ENCODE measurements at places on chromosomes 7 and 10.
A peak's percentile ranks its signal among the peaks of the same experiment; 100 is the strongest.

- DNase-seq: no peak
These were observed 72.8 kb downstream of the ALOX5 start for GRCh38 chr10:45446858-45447257.

DNA sequence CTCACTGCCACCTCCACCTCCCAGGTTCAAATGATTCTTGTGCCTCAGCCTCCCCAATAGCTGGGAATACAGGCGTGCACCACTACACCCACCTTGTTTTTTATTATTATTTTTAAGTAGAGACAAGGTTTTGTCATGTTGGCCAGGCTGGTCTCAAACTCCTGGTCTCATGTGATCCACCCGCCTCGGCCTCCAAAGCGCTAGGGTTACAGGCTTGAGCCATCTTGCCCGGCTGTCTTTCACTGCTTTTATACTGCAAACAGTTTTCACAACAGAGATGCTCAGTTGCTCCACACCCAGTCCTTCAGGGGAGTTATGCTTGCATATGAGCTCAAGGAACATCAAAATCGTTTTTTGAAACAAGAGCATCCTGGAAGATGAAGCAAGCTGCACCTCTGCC lies 1.3 kb upstream of the PRR15 start:
- no peak for DNase-seq

DNA sequence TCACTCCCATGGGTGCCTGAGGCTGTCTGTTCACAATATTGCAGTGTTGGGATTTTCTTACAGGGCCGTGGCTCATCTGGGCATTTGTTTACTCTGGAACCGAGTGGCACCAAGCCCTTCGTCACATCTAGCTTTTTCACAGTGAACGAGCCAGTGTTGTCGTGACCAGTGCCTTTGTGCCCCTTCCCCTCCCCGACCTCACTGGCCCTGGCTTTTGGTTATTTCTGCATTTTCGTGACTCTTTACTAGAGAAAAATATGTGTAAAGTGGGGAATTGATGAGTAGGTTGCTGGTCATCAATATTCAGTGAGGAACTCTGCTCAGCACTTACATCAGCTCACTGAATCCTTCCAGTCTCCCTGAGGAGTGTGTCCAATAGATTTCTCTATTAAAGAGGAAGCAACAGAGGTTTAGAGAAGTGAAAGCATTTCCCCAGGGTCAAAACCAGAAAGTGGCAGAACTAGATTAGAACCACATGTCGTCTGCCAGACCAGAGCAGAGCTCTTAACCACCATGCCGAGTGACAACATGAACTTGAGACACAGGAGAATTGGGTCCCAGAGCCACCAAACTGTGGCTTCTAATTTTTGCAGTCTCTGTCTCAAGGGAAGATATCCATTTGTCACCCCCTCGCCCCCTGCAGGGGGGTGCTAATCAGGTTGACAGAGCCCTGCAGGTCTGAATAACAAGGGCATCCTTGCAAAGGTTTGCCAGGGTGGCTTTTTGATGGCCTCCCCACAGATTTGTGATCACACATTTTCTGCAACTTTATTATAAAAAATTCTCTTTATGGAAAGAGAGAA lies 125.3 kb downstream of the CHN2 start:
- DNase-seq: no peak

DNA sequence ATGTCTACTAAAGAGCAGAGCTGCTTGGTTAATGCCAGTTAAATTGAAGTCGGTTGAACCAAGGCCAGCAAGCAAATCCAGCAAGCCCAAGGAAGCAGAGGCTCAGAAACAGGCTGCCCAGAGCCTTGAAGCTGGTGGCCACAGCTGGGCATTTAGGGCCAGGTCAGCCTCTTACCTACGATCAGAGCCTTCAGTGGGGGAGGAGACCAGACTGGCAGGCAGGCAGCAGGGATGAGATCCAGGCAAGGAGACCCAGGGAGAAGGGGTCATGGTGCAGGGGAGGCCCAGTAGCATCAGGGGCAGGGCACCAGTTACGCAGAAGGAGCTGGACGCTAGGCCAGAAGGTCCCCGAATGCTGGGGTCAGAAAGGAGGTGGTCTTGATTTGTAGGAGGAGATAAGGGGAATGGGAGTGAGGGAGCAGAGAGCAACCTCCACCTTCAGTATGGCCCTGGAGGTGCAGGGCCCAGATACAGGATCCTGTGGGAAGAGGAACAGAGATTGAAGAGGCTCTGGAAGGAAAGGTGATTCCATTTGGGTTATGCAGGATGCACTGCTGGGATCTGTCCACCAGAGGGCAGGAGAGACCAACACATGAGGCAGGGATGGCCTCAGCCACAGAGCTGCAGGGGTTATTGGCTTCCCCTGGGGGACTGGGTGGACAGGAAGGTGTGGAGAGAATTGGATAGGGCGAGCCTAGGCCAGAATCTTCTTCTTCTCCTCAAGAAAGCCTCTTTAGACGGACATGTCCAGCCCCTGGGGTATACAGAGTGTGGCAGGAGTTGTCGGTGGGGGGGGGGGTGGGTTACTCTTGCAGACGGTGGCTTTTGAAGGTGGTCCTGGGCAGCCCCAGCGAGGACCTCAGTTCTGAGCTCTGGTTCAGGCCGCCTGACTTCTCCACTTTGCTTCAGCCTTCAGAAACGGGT lies 132.6 kb upstream of the PODXL start:
- DNase-seq: peak; percentile 36

DNA sequence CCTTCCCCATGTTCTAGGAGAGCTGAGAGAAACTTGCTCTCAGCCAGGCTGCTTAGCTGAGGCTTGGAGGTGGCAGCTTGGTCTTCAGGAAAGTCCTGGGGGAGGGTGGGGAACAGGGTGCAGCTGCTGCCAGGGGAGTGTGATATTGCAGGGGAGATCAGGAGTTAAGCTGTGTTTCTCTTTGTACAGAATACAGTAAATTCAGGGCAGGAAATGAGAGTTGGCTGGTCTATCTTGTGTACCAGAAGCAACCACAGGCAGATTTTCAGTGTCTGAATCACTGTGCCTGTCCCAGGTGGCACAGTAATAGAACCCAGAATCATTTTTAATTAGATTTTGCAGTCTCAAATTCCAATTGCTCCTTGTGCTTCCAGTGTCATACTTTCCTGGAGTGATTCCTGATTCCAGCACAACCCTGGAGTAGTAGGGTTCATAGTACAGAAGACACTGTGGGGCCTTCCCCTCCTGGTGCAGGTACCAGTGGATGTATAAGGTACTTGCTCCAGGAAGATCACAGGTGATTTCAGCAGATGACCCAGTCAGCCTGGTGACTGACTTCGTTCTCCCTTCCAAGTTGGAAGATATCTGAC lies 94.0 kb upstream of the TARP start:
- DNase-seq: no peak

- DNase-seq: no peak
These were observed 173.9 kb downstream of the TNS3 start for GRCh38 chr7:47407821-47408674.

- DNase-seq: no peak
These were observed 136.1 kb downstream of the ATE1 start for GRCh38 chr10:121791761-121792160.

DNA sequence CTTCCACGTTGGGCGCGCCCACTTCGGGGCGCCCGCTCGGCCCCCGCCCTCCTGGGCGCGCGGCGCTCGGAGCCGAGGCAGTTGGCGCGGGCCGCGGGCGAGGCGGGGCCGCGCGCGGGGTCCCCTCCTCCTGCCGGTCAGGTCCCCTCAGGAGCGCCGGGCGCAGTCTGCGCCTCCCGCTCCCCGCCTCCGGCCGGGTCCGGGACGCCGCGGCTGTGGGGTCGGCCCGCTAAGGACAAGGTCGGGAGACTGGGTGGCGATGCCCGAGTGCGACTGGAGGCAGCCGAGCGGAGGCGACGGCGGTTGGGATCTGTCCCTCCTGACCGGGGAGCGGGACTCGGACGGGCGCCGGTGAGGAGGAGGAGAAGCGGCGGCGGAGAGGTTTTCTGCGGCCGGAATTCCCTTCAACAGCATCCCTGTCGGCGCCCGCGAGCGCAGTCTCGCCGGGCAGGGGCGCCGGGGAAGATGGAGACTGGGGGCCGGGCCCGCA lies at the start of gene ATRNL1:
ATRNL1 (plus strand) TSS at position 80 of the 490 bp plus-strand sequence; CDS start at position 466, 386 bp downstream.
- no peak for DNase-seq

DNA sequence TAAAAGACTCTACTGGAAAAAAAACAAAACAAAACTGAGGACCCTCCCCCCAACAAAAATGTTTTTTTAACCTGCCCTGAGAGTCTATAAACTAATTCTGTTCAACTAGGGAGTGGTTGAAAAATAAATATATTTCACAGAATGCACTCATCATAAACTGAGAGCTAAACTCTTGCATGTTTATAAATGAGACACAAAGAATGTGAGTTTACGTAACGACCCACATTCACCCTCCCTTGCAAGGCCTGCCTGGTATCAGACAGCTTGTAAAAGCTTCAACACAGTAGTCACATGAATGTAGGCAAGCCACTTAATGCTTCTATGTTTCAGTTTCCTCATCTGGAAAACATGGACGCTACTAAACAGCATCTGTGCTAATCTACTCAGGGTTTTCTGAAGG lies 50.3 kb downstream of the JAZF1 start:
- no peak for DNase-seq

DNA sequence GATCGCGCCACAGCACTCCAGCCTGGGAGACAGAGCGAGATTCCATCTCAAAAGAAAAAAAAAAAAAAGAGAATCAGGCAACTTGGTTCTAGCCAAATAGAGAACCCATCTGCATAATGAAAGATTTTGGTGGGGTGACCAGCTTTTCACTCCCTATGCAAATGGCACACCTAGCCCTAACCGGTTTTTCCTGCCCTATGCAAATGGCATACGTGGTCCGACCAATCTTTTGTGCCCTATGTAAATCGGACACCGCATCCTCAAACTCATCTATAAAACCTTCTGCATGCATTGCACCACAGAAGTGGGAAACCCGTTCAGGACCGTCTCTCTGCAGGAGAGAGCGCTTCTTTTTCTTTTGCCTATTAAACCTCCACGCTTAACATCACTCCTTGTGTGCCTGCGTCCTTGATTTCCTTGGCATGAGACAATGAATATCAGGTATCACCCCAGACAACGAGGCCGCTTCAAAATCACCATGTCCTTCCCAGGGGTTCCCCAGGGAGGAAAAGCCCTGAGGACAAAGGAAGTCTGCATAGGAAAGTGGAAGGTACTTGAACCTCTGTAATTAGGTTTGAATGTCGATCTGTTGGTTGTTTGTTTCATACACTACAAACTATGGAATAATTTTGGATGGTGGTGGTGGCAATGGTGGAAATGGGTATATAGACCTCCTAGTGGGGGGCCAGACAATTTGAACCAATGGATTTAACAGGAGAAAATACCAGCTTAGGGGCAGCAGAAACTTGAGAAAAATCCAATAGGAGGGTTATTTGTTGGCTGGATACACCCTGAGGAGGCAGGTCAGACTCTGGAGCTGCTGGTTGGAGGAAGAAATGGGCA lies 396.2 kb downstream of the TYW1 start:
- DNase-seq: no peak

- DNase-seq: no peak
These were observed 281.1 kb upstream of the PFKP start for GRCh38 chr10:2786251-2786650.

- no peak for DNase-seq
These were observed 77.5 kb upstream of the CACUL1 start for GRCh38 chr10:118832241-118832651.

DNA sequence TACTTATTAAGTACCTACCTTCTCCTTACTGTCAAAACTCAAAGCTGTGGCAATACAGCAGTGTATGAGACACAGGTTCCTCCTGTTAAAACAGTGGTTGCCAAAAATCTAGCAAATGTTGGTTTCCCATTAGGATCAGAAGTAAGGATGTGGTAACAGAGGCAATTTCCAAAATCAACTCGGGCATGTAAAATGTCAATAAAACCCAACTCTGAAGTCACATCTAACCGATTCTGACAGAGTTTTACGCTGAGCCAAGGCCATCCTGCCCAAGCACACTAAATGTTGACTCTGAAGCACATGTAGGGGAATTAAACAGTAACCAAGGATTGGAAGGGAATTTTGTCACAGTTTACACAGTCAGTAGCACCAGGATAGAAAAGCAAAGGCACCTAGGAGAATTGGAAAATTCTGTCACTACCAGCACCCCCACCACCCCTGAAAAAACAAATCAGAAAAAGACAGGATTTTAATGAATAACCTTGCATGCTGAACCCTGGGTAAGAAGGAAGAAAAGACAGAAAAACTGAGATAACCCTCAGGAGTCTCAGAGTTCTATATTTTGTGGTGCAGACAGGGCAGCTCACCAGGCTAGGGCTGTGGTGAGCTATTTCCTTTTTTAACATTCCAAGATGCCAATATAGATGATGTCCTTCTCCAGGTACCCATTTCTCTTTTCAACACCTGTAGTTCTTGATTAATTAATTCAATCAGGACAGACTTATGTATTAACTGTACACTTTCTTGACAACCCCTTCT lies 119.5 kb downstream of the DOCK4 start:
- DNase-seq: no peak

DNA sequence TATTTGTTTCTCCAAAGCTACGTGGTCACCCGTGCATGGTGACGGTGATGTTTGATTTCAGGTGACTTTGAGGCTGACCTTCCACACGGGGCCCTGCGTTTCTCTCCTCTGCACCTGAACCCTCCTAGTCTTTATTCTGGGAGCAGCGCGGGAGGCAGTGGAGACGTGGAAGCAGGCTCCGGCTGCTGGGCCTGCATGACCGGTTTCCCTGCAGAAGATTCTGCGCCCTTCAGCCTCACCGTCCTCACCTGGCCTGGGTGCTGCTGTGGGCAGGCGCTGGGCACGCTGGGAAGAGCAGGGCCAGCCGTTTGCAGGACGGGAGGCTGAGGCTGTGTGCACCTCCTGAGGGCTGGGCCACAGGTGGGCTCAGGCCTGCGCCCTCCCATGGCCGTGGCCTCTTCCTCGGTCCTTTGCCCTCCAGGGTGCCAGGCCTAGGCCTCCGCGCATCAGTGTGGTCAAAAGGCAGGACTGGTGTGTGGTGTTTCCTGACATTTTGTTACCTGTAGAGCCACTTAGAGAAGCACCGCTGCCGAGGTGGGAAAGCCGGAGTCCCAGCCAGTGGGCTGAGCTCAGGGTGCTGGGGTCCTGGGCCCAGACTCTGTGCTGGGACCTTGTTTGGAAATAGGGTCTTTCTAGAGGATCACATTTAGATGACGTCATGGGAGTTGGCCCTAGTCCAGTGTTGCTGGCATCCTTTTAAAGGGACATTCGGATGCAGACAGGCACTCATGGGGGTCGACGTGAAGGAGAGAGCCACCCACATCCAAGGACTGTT lies 478.3 kb downstream of the DNAJB6 start:
- no peak for DNase-seq

- no peak for DNase-seq
These were observed 39.4 kb upstream of the SLC25A13 start for GRCh38 chr7:96361116-96361857.

- no peak for DNase-seq
These were observed 1.8 kb downstream of the GSTO1 start for GRCh38 chr10:104256335-104256961.
